ENCODE measurements at places on chromosomes 4 and X. TPM values are rescaled to one million over a fixed set of nuclear protein-coding genes. Genes with fewer than 3 reads are reported as not detected.
A peak's percentile ranks its signal among the peaks of the same experiment; 100 is the strongest.

- DNase-seq: no peak
Observed at GRCh38 chr4:6172093-6172926, 28.0 kb downstream of the JAKMIP1 start.

CDX4 gene
- total RNA-seq: not detected

- DNase-seq: no peak
Observed at GRCh38 chr4:44914223-44914622, 187.9 kb upstream of the GNPDA2 start.

- DNase-seq: no peak
Observed at GRCh38 chrX:794311-794710, 163.7 kb downstream of the SHOX start.

GRCh38 chrX:154715825-154716224 lies 35.1 kb downstream of the GAB3 start:
- no peak for DNase-seq

AKAP4 gene
- not detected for total RNA-seq

GRCh38 chrX:29478336-29479069 lies 736.9 kb upstream of the MAGEB2 start:
- no peak for DNase-seq

GRCh38 chr4:65671372-65671771 lies 1.1 kb upstream of the EPHA5 start:
- DNase-seq: no peak

DNA sequence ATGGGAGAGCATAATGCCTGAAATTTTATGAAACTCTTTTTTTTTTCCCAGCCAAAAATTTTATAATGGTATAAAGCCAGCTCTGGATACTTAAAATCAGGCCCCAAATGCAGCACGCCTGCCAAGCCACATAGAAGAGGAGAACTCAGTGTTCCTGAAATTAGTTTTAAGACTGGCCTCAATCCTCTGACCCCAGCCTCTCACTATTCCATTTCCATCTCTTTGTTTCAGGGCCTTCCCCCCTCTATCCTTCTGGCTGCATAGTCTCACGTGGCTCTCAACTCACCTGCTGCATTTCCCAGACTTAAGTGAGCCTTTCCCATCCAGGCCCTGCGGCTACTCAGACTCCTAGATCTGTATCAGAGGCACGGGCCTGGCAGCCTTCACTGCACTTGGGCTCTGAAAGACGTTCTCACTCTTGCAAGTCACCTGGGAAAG lies 5.2 kb upstream of the CBR4 start:
- peak; percentile 75 for DNase-seq

DNA sequence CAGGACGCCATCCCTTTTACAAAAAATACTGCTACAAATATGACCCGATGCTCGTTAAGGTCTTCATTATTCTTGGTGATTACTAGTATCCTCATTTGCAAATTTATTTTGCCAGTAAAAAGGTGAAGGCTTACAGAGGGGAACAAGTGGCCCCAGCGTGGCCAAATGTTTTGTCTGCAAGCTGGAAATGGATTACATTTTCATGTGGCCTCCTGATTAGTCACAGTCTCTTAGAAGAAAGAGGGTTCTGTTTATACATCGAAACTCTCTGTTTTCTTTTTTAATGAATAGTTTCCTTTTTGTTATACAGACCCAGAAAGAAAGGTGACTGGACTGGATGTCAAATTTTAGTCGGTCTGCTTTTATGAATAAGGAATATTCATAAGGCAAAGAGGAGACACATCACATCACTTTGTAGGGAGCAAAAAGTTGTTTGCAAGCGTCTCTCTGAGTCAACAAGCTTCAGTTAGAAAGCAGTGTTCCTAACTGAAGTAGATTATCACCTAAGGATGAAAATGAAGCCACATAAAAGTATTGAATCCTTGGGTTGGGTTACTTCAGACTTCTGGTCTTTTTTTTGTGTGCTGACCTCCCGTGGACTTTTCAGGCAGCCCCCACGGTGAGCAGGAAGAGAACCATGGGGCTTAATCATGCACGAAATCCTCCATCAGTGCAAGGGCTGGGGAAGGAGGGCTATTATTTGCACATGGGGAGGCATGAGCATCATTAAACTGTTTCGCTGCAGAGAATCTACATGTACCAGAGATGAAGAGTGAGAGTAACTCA lies 125.6 kb downstream of the ARSF start:
- no peak for DNase-seq

DNA sequence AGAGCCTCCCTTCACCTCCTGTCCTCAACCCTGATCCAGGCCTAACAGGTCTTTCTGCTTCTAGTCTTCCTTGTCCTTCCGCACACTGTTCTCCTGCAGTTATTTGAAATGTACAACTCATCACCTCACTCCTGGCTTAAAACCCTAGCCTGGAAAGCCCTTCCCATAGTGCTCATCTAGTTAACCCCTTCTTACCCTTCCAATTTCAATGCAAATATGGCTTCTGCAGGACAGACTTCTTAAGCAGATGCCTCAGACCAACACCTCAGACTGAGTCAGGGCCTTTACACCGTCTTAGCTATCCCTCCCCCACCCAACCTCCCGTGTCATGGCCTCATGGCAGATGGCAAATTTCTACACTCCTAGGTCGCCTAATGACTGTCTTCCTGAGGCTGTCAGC lies 130.4 kb downstream of the BCOR start:
- DNase-seq: no peak

- no peak for DNase-seq
Observed at GRCh38 chr4:167785523-167785922, 306.8 kb upstream of the ANXA10 start.

FAM184B gene
- total RNA-seq: not detected

- no peak for DNase-seq
Observed at GRCh38 chr4:124025428-124025827, 628.8 kb downstream of the SPRY1 start.

- no peak for DNase-seq
Observed at GRCh38 chr4:38674258-38675144, 10.5 kb downstream of the KLF3 start.

PF4V1 gene
- total RNA-seq: not detected

GRCh38 chr4:43990551-43990950 lies 458.1 kb downstream of the KCTD8 start:
- DNase-seq: no peak

ADH1B gene
- 155 TPM for total RNA-seq

- DNase-seq: no peak
Observed at GRCh38 chr4:119589165-119589564, 39.4 kb downstream of the PDE5A start.

FSTL5 gene
- total RNA-seq: not detected

GRCh38 chr4:184439856-184440594 lies 34.3 kb downstream of the IRF2 start:
- peak; percentile 61 for DNase-seq

DNA sequence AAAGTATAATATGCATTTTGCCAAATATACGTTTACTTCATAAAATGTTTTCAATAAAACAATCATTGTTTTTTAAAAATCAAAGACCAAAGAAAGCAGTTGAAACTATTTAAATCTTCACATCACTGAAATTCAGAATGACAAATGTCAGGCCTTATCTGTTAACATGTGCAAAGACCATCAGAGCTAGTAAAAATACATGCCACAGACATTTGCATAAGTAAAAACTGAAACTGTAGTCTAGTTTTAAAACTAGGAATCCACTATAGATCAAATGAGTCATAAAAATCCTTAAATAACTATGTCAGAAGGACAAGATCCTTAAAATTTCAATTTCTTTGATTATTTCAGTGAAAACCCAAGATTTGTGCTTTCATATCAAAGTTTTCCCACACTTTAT lies 24.8 kb downstream of the KLHL15 start:
- no peak for DNase-seq

DNA sequence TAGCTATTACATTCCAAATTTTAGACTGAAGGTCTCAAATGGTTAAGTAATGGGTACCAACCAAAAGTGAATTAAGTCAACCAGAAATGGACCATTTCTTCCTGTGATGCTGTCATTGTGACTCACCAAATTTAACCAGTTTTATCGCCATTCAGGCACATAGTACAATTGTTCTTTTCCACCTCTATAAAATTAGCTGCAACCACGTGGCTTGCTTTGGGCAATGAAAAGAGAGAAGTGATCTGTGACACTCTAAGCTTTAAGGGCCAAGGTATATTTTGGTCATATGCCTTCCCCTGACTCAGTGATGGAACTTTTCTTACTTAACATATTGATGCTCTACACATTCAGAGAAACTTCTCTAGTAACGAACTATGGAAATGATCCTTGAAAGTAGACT lies 20.3 kb upstream of the PHF8 start:
- no peak for DNase-seq

- no peak for DNase-seq
Observed at GRCh38 chr4:129682586-129682985, 586.6 kb downstream of the C4orf33 start.

- peak; percentile 85 for DNase-seq
Observed at GRCh38 chr4:184343502-184344177, 126.0 kb upstream of the ENPP6 start.

GRCh38 chr4:92733231-92733630 lies 429.5 kb downstream of the GRID2 start:
- no peak for DNase-seq

Data from Right ventricle myocardium inferior (tissue), 1 donor.